ENCODE measurements at places on chromosomes 11 and 22.
A peak's percentile ranks its signal among the peaks of the same experiment; 100 is the strongest.

GRCh38 chr11:118142809-118143208 is 9.8 kb downstream of the SCN4B start:
- no peak for DNase-seq

- no peak for DNase-seq
These were observed 34.9 kb downstream of the RPL27A start for GRCh38 chr11:8717544-8717875.

- DNase-seq = no peak
These were observed 25.1 kb upstream of the FXYD6 start for GRCh38 chr11:117901601-117902000.

DNA sequence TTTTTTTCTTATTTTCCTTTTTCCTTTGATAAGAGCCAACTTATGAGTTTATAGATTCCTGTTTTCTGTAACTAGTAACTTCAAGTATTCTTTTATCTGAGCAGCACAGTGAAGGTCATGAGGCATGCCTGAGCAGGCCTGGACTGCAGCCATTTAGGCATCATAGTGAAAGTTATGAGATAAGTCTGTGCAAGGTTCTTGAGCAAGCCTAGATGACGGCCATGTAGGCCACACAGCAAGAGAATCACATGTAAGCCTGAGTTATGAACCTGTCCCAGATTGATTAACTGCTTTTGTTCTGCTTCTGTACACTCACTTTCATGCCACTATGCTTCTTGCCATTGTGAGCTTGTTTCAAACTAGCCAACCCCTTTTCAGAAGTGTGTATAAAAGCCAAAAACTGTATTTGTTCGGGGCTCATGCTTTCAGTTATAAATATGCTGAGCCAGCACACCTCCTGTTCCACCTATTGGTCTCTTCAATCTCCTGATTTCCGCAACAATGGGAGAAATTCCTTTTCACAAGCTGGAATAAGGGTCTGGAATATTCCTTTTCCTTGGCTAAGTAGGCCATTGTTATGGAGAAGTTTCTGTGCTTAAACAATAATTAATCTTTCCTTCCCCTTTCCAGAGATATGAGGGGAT is 745.7 kb downstream of the FAM181B start:
- DNase-seq = no peak

DNA sequence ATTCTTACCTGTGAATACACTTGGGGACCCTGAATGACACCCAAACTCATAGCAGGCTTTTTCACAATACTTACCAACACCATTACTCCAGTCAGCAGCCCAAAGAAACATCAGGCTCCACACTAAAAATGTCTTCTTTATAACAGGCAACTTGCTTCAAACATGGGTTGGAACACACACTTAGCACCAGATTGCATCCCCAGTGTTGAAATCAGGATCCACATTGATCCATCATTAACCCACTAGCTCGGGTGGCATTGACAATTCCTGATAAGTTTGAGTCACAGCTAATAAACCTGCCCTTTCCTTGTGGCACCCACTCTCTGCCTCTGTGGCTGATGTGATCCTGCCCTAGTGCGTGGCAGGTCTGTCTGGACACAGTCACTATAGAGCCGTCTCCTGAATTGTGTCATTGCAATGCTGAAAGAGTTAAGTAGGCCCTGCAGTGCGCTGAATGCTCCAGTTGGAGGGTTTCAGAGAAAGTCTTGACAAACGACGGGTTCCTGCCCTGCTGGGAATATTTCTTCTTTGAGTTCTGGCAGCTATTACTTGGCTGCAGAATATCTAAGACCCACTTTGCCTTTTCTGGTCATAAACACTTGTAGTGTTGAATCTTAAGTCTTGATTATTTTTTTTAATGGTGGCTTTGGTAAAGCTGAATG is 19.6 kb upstream of the C11orf96 start:
- DNase-seq = no peak

GRCh38 chr11:1854949-1855885 is 2.3 kb downstream of the LSP1 start:
- DNase-seq = peak; percentile 42

DNA sequence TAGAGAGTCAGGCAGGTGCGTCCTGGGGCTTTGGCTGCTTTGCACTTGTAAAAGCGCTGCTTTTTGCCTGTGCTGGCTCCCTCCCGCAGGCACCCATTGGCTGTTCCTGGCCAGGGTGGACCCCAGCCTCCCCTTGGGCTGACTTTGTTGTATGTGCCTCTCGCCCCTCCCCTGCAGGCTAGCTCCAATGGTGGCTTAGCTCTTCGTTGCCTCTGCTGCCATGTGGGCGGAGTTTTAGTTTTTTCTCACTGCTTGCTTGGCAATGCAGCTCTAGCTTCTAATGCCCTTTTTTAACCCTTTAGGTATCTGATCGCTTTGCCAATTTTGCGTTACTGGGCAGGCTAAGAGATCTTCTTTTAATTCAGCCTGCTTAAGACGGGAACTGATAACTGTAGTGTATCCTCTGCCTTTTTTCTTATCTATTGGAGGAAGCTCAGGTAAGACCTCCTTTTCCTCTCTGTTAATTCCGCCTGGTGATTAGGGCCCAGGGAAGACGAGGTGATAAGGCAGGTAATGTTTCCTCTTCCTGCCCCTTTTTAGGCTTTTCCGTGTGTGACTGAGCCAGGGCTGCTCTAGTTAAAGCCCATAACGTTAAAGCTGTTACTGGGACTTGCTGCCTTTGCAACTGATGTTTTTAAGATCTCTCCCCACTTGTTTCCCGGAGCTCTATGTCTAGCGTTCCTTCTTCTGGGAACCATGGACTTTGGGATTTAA is 11.7 kb upstream of the GLYATL1 start:
- no peak for DNase-seq

DNA sequence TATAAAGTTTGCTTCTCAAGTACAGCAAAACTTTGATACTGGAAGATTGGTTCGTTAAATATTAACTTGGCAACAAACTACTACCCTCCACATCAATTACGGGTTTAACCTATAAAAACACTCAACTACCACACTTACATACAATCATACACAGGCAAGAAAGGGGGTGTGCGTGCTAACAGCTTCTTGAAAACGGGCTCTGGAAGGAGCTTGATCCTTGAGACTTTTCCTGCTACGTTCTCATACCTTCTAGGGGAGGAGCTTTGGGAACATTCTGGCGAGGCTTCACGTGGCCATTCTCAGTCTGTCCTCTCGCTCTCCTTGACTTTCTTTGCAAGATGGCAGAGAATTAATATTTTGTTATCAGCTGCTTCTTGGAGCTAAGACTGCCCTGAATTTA is 6.8 kb upstream of the ESAM start:
- no peak for DNase-seq

- no peak for DNase-seq
These were observed 65.5 kb downstream of the ARHGAP42 start for GRCh38 chr11:100752371-100753171.

DNA sequence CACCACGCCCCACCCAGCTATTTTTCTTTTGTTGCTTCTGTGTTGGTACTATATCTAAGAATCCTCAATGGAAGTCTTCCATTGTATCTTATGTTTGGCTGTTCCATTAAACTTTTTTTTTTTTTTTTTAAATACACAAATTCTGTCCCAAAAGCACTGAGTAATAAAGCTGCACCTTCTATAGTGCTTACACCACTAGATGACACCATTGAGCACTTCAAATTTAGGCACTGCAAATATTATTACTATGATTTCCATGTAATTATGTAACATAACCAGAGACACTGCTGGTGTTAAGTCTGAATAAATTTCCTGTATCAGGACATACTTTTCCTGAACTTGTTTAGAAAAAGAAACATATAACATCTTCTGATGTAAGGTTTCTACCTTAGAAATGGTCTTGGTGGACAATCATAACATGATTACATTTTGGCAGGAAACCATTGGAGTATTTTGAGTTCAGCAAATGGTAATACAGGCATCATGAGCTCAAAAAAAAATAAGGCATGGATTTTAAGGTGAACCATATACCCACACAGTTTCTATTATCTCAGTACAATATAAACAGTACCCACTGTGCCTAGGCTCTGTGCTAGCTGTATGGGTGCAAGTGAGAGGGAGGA is 110.5 kb downstream of the ATG16L2 start:
- DNase-seq = no peak

All from stimulated activated CD8-positive, alpha-beta memory T cell treated with anti-CD3 and anti-CD28 coated beads, Interleukin-15, amount 100 ng/mL, for 48 hours (primary cell).